ENCODE measurements at places on chromosomes 16 and 17.

DNA sequence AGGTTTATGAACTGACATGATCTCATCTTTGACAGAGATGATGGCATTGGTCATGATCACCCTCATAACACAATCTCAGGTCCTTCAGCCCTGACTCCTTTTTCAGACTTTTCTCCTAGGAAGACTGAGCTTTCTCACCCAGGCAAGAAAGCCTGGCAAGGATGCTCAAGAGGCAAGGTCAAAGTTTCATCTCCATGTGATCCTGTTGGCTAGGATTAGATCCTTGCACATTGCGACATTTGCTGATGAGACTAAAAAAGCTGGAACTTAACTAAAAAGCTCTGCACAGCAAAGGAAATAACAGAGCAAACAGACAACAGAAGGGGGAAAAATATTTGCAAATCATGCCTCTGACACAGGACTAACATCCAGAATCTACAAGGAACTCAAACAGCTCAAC is 444.1 kb upstream of the PSMD7 start:
- no peak for DNase-seq

GRCh38 chr16:20259541-20259940 is 67.8 kb downstream of the GP2 start:
- no peak for DNase-seq

DNA sequence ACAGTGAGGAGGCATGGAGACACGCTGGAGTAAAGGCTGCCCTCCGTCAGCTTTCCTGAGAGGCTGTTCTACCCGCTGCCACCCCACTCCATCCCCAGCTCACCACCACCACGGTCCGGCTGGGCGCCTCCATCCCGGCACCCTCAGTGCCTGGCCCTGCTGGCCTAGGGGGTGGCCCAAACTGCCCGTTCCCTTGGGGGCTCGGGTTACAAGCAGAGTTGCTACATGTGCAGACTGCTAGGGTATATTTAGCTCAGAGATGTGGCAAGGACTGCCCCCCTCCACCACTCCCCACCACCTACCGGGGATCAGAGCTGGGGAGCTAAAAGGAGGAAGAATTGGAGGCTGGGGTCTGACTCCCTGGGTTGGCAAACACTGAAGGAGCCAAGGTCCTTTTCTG is 4.1 kb downstream of the CACNB1 start:
- no peak for DNase-seq

DNA sequence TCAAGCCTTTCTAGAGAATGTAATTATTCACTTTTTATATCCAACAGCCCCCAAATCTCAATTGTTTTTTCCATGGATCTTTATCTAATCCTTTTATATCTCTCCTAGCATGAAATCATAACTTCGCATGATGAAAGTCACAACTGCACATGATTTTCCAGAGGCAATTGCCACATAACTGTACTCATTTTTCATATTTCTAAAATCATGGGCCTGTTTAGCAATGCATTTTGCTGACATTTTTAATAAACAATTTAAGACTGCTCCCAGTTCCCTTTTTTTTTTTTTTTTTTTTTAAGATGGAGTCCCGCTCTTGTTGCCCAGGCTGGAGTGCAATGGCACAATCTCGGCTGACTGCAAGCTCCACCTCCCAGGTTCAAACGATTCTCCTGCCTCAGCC is 83.5 kb downstream of the VMP1 start:
- DNase-seq: no peak

GRCh38 chr16:61002479-61003204 is 1033.6 kb downstream of the CDH8 start:
- no peak for DNase-seq
